GM23338 (cell line): ENCODE measurements at places on chromosomes 7 and 10.

- H3K27me3 ChIP-seq, result no peaks in the 10 kb centered on the region
- H3K4me1 ChIP-seq, result no peaks in the 10 kb centered on the region
- no peak overlapping the region for H3K27ac ChIP-seq
These were observed 334.3 kb downstream of the CACNA2D1 start for GRCh38 chr7:82109288-82109687.

DNA sequence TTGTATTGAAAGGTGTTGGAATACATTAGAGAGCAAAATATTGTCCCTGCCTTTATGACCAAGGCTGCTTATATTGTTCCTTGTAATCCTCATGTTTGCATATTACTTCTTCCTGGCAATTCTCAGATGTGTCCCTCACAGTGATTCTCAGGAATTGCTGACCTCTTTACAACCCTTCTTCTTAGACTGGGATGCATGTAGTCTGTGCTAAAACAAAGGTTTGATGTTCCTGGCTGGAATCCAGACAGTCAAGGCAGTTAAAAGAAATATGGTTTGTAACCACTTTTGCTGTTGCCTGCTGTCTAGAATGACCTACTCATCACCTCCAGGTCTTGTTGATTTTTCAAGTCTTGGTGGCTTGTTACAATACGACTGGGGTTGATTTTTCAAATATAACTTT, 367.6 kb downstream of the HGF start:
- peaks cover 7% of the 10 kb centered on the region; the same call in 1 of the 2 replicates for H3K36me3 ChIP-seq
- no peaks in the 10 kb centered on the region for H3K27me3 ChIP-seq
- DNase-seq, result no peak
- no peaks in the 10 kb centered on the region for H3K4me1 ChIP-seq
- H3K27ac ChIP-seq, result no peak overlapping the region
- no peak overlapping the region for H3K4me3 ChIP-seq

DNA sequence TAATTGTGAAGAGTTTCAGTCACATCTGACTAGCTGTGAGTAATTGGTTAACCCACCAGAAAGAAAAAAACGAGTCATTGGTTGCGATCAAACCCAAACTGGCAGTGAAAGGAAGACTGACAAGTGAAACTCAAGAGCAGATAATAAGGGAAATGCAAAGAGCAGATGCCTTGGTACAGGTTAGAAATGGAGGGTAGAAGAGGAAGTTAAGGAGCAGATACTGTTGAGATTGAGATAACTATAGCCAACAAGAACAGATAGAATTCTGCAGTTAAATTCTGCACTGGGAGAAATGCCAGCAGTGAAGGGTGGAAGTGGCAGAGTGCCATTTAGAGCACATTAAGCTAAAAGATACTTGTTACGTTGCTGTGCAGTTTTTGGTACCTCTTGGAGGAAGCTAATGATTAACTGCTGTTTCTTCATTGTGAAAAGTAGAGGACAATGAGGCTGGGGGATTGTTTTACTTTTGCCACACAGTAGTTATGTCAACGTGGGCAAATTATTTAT, 65.8 kb downstream of the CDK13 start:
- no peaks in the 10 kb centered on the region for H3K27me3 ChIP-seq
- H3K36me3 ChIP-seq, result 0 out of 2 replicates have a peak, but pooled peaks cover 5% of the 10 kb centered on the region
- H3K27ac ChIP-seq, result no peak overlapping the region
- no peak for DNase-seq
- H3K4me1 ChIP-seq, result 0 out of 2 replicates have a peak, but pooled peaks cover 4% of the 10 kb centered on the region

DNA sequence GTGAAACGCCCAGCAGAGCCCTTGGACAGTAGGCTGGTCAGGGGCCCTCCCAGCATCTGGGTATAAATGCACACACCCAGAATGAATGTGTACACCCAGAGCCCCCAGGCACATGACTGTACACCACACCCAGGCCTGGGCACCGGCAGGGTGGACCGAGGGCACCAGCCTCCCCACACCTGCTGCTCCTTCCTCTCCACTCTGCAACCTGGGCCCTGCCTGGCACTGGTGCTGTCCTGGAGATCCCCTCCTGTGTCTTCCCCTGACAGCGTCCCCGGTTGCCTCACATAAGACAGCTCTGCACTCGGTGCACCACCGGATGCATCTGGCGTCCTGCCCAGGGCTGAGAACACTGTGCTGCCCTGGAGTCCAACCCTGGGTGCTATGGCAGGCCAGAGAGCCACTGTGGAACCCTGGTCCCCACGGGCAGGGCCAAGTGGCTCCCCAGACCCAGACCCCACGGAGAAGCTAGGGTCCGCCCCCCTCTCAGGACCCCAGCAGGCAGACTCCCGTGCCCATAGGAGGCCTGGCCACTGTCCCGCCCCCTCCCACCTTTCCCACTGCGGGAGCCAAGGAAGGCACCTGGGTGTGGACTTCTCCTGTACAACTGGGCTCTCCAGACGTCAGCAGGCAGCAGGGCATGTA, 6.6 kb downstream of the RASGEF1A start:
- H3K27me3 ChIP-seq, result peaks cover 6% of the 10 kb centered on the region
- no peaks in the 10 kb centered on the region for H3K4me1 ChIP-seq
- no peak for DNase-seq
- no peak overlapping the region for H3K27ac ChIP-seq

DNA sequence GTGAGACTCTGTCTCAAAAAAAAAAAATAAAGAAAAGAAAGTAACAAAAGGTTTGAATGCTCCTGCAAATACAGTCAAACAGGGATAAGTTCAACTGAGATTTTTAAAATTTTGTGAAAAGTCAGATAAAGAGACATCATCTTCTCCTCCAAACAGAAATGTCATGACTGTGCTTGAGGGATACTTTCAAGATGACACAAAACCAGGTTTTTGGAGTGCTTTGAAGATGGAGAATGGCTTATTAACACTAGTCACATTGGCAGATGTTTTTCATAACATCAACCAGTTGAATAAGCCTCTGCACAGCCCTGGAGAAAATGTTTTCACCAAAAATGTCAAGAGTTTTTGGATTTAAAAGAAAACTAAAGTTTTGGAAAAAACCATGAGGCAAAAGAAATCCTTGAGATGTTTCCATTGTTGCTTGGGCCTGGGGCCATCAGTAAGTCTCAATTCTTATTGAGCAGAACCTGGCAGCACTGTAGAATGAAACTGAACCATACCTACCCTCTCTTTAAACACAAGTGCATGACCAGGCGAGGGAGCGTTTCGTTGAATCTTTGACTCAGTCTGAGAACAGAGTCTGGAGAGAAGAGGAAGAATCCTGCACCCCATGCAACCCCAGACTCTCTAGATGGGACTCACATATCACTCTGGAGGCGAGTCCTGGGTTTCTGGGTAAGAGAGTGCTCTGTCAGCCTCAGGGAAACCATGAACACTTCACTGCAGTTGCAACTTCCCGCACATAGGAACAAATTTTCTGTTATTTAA, 37.4 kb upstream of the PRKCQ start:
- no peaks in the 10 kb centered on the region for H3K36me3 ChIP-seq
- no peaks in the 10 kb centered on the region for H3K27me3 ChIP-seq
- DNase-seq, result no peak

DNA sequence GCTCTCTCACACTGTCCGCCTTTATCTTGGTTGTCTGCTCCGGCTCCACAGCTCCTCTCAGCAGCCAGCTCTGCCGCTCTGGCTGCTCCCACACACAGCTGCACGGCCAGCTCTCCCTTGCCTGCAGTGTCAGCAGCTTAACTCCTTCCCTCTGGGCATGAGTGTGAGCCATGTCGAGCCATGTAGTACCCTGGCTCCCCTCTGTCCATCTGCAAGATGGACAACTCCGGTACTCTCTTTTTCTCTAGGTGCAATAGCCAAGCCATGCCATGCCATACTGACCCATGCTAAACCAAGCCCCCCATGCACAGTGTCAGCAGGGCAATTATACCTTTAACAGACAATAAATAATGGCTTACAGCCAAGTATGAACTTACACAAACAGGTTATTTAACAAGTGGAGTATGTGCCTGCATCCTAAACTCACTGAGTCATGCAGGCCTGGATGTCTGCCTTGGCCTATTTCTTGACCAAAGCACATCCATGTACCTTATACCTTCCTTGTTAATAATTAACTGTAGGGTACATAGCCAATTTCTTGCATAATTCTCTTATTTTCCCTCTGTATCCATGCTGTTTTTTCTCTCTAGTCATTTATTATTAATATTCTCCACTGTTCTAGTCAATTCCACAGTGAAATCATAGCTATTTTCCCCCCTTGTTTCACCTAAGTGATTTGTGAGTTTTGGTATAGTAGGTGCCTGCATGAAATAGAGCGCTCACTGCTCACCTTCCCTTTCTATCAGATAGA, 170.9 kb downstream of the CDK14 start:
- DNase-seq, result no peak
- H3K36me3 ChIP-seq, result no peaks in the 10 kb centered on the region
- H3K4me1 ChIP-seq, result peaks cover 16% of the 10 kb centered on the region
- H3K4me3 ChIP-seq, result no peak overlapping the region

DNA sequence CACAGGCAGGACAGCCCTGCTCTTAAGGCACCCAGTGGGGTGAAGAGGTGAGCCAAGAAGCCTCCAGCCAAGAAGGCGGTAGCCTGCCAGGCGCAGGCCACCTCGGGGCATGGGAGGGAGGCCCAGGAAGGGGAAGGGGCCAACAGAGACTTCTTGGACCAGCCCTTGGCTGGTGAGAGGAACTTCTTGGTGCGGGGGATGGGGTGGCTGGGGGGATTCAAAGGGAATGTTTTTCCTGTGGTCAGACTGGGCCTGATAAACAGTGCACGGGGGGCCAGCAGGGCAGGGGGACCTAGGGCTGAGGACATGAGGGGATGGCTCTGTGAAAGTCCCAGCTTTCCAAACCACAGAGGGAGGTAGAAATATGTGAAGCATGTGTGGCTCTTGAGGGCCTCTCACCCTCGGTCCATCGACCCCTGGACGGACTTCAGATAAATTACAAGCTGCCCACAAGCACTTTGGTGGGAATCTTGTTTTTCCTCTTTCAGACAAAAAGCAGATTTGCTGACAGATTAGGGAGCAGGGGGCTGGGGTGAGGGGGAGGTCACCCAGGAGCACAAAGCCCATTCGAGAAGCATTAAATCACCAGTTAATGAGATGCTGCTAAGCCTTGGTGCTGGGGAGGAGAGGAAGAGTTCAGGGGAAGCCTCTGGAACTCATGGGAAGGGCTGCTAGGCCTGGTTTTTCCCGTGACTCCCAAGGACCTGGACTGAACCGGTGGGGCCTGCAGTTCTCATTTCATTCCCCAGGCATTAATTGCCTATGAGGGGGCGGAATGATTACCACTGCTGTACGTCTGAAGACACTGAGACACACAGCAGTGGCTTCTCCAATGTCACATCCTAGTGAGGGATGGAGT, 11.3 kb downstream of the CRYGN start:
- H3K27me3 ChIP-seq, result no peaks in the 10 kb centered on the region
- no peak for DNase-seq
- no peak overlapping the region for H3K27ac ChIP-seq
- no peaks in the 10 kb centered on the region; the same call in 1 of the 2 replicates for H3K36me3 ChIP-seq
- H3K4me1 ChIP-seq, result peaks cover 25% of the 10 kb centered on the region
- no peak overlapping the region for H3K4me3 ChIP-seq

- peak overlapping the region; percentile 64 for H3K27ac ChIP-seq
- DNase-seq, result peak; percentile 40
- H3K36me3 ChIP-seq, result no peaks in the 10 kb centered on the region
- H3K27me3 ChIP-seq, result no peaks in the 10 kb centered on the region
These were observed 84.6 kb upstream of the FAM3C start for GRCh38 chr7:121480566-121481335.
